ENCODE measurements at places on chromosomes 12 and 14. TPM values are rescaled to one million over a fixed set of nuclear protein-coding genes. Genes with fewer than 3 reads are reported as not detected.

DNA sequence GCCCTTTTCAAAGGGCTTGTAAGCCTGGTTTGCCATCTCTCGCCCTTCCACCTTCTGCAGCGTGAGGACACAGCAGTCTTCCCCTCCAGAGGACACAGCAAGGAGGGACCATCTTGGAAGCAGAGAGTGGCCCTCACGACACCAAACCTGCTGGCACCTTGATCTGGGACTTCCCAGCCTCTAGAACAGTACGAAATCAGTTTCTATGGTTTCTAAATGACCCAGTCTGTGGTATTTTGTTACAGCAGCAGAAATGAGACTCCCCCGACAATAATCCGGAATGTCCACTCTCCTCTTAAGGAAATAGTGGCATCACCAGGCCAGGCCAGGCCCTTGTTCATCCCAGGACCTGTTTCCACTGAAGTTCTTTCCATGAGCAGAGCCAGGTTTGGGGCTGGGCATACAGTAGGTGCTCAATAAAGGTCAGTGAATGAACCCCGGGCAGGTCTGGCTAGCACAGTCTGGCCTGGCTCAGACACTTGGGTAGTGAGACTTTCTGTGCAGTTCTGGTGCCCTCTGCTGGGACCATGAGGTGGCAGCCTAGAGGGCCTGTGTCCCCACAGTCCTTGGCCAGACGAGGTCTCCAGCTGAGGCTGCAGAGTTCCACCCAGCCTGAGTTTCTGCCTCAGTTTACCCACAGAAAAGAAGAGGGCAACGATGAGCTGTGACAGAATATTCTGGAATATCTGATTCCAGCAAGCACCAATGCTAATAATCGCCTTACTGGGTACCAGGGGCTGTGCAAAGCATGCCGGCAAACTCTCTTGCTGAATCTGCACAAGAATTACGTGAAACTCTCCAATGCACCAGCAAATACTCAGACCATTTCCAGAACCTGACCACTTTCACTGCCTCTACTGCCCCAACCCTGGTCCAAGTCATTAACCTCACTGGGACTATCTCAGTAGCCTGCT, 14.0 kb downstream of the ABCB9 start:
- DNase-seq: peak; percentile 84

DNA sequence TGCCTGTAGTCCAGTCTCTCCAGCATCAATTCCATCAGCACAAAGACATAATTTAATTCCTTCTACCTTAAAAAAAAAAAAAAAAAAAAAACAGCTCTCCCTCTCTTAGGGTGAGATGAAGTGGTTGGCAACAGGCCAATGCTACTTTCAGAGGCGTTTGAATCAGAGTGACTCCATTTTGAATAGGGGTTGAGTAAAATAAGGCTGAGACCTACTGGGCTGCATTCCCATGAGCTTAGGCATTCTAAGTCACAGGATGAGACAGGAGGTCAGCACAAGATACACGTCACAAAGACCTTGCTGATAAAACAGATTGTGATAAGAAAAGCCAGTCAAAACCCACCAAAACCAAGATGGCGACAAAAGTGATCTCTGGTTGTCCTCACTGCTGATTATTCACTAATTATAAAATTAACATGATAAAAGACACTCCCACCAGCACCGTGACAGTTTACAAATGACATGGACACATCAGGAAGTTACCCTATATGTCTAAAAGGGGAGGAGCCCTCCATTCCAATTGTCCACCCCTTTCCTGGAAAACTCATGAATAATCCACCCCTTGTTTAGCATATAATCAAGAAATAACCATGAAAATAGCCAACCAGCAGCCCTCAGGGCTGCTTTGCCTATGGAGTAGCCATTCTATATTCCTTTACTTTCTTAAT, 6.9 kb upstream of the TCL1B start:
- no peak for DNase-seq

DNA sequence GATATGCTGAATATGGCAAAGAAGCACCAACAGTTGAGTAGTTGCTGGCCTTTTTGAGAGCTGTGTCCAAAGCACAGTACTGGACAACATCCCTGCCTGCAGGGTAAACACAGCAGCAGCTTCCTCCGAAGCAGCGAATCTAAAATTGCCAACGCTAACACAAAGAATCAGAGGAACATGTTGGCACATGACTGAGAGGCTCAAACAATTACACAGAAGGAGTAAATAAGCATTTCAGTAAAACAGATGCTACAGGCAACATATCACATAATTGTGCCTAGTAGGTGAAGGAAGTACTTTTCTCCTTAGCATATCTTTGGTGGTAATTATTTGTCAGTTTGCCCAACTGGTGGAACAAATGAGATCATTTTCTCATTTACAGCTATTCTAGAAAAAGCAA, 52.1 kb downstream of the KICS2 start:
- no peak for DNase-seq

GRCh38 chr12:45775964-45776363, 46.5 kb downstream of the ARID2 start:
- DNase-seq: no peak

GRCh38 chr14:45287610-45288009, 34.6 kb upstream of the MIS18BP1 start:
- DNase-seq: no peak

DNA sequence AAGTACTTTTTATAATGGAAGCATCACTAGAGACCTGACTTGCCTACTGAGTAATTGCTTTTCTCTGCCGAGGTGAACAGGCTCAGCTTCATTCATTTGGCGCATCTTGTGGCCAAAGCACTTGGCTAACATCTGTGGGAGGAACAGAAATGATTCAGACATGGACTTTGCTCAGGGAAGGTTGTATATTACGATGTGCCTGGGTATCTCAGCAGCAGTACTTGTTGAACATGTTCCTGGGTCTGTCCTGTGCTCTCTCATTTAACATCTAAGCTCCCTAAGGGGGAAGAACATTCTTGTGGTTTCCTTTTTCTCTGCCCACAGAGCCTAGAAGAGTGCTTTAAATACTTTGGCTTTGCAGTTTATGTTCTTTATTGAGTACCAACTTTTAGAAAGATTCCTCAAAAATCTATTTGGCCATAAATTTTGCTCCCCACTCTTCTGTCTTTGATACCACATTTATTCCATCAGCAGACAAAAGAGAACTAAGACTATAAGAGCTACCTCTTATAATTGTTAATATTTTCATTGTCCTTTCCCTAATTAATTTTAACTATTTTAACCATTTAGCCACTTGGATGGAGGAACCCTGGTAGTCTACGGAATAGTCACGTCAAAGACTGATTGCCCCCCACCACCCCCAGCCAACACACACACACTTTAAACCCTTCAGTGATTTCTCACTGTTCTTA, 101.2 kb upstream of the EGLN3 start:
- peak; percentile 75 for DNase-seq

DNA sequence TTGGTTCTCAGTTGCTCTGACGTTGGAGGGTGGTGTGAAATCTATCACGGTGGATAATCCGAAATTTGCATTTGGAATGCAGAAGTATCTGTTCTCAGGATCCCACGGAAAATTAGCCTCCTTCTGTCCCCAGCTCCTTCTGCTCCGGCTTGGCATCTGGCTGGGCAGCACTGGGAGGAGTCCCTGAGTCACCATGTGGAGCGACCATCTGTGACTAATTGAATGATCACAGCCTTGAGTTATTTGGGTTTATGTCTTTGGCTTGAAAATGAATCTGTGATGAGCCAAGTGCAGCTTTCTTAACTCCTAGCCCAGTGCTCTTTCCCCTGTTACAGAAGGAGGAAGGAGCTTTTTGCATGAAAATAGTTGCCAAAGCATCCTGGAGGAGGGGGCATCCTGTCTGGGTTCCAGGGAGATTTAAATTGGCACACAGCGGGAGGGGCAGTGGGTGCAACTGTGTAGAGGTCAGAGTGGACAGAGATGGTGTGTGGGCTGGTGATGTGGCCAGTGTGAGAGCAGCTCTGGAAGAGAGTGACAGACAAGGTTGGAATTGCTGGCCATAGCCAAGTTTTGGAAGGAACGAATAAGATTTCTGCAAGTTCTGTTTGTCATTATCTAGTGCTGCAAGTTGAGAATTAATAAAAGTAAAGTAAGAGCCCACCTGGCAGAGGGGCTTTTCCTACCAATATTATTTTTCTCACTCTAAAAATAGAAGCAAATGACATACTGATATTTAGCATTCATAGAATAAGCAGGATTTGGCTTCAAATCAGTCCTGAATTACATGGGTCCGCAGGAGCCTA, 74.4 kb downstream of the SLC24A4 start:
- no peak for DNase-seq

DNA sequence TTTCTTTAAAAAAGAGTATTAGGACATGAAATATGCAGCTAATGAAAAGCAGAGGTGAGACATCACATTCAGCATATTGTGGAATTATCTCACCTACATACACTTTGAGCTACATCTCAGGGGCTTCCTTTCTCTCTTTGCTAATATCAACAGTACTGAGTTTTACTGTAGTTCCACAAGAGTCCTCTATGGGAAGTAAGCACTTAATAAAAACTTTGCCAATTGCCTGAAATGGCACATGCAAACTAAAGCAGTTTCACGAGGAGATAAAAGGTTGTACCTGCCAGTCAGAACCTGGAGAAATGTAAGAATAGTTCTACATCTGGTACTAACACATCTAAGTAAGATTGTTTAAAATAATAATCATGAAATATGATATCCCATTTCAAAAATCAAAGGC, 73.5 kb upstream of the GPHB5 start:
- no peak for DNase-seq

DNA sequence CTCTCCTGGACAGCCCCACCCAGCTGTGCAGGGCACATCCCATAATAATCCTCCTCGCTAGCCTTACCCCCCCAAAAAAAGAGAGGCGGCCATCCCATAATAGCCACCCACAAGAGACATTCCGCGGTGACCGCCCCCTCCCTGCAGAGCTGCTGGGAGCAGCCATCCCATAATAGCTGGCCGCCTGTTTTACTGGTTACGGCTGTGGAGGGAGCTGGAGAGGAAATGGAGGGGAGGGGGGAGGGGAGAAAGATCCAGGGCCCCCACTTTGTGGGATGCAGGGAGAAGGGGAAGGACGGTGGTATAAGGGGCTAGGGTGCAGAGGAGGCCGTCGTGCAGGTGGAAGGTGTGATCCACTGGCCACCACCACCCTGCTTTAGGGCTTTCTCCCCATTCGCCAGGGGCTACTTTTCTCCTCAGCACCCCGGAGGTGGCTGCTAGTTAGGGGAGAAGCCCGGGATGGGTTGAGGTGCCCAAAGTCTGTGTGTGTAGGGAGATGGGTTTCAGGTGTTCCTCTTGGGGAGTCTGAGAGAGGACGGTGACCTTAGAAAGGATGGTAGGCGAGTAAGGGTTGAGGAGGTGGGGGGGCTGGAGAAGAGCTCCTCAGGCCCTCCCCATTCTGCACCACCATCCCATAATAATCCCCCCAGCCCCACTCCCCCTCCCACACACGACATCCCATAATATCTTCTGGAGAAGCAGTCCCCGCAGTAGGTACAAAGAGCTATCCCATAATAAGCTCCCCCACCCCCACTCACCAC, 6.0 kb upstream of the CHD4 start:
- peak; percentile 79 for DNase-seq

The DUSP6 gene
- total RNA-seq: 155 TPM

The SYNDIG1L gene
- total RNA-seq: 0.26 TPM

The ARMH4 gene
- 10.0 TPM for total RNA-seq

The ART4 gene
- 3.2 TPM for total RNA-seq

The ALDH2 gene
- total RNA-seq: 259 TPM

All from mucosa of gallbladder (tissue), 1 donor.